ENCODE measurements at places on chromosomes 6 and 20.
A peak's percentile ranks its signal among the peaks of the same experiment; 100 is the strongest.

DNA sequence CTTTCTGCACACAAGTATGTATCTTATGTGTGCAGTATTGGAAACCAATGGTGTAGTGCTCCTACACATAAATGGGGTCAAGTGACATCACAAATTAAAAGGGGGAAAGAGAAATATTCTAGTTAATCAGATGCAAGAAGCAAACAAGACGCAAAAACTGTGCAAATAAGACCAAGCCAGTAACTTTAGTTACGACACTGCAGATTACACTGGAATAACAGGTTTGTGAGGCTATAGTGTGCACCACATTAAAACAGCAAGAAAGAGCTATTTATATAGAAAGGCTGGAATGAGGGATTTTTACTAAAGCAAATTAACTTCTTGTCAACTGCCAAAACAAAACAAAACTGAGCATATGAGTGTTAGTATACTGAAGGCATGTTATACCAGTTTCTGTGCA lies 45.8 kb downstream of the NR2E1 start:
- H3K36me3 ChIP-seq, result peaks cover 57% of the 10 kb centered on the region
- DNase-seq, result no peak
- H3K4me3 ChIP-seq, result no peak overlapping the region
- no peak overlapping the region for H3K27ac ChIP-seq
- no peaks in the 10 kb centered on the region for H3K27me3 ChIP-seq

GRCh38 chr6:107653861-107654394 lies 164.0 kb downstream of the SOBP start:
- no peaks in the 10 kb centered on the region for H3K27me3 ChIP-seq
- H3K4me1 ChIP-seq, result no peaks in the 10 kb centered on the region
- no peak for DNase-seq
- no peak overlapping the region for H3K27ac ChIP-seq

GRCh38 chr6:71745525-71745924 lies 140.8 kb upstream of the RIMS1 start:
- H3K4me3 ChIP-seq, result no peak overlapping the region
- no peak for DNase-seq
- H3K4me1 ChIP-seq, result no peaks in the 10 kb centered on the region

DNA sequence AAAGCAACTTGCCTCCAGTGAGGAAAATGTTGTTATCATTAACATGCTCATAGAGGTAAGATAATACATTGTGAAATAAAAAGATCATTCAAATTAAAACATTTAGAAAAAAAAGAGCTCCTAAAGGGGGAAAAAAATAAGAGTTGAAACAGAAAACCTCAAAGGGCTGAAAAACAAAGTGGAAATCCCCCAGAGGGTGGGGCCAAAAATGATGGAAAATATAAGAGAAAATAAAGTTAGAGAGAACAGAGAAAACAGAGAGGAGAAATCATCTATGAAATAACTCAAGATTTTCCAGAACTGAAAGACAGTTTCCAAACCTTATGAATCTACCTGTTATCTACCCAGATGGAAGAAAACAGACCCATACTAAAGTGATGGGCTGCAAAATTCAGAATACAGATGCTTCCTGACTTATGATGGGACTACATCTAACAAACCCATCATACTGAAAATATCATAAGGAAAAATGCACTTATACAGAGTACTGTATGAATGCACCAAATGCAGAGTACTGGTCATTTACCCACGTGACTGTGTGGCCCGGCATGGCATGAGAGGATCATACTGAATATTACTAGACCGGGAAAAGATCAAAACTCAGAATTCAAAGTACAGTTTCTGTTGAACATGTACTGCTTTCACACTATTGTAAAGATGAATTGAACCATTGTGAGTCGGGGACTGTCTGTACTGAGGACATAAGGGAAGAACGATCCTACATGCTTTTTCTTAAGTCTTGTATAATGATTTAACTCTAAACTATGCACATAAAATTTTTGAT lies 4.0 kb downstream of the ZBTB24 start:
- H3K27me3 ChIP-seq, result no peaks in the 10 kb centered on the region
- H3K36me3 ChIP-seq, result peaks cover 69% of the 10 kb centered on the region
- H3K4me1 ChIP-seq, result peaks cover 66% of the 10 kb centered on the region
- H3K4me3 ChIP-seq, result peak overlapping the region; percentile 48

DNA sequence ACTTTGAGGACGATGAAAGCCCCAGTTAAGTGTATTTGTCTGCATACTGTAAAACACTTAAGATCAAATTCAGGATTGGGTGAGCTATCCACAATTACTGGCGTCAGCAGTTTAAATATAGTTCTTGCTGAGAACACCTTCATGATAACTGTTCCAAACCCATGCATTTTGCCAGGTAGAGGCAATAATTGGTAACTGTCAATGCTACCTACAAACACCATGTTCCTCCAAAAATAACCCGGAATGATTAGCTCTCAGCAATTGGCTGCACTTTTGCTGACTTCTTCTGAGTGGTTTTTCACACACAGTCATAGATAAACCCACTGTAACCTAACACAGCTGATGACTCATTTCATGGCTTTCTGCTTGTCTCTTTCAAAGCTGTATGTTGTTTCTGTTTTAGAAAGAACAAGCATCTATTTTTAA lies 1358.6 kb upstream of the GJE1 start:
- DNase-seq, result no peak
- H3K27me3 ChIP-seq, result no peaks in the 10 kb centered on the region
- no peaks in the 10 kb centered on the region for H3K36me3 ChIP-seq
- no peak overlapping the region for H3K27ac ChIP-seq
- H3K4me3 ChIP-seq, result no peak overlapping the region

DNA sequence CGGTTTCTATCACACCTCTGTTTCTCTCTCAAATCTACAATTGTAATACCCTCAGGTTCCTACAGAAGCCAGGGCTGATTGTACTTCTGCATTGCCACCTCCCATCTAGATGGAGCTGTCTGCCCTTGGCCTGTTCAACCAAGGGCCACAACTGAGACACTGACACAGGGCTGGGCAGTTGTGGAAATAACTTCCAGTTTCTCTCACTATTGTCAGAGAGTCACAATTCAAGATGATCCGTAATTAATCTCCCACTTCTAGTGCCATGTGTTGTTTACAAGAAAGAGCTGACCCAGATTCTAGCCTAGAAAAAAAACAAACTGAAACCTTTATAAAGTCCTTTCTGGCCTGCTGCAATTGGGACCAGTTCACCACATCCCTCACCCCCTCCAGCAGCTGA lies 22.2 kb downstream of the RCAN2 start:
- H3K36me3 ChIP-seq, result no peaks in the 10 kb centered on the region
- H3K4me1 ChIP-seq, result no peaks in the 10 kb centered on the region
- DNase-seq, result no peak
- H3K4me3 ChIP-seq, result no peak overlapping the region
- no peak overlapping the region for H3K27ac ChIP-seq
- H3K27me3 ChIP-seq, result peaks cover 3% of the 10 kb centered on the region

DNA sequence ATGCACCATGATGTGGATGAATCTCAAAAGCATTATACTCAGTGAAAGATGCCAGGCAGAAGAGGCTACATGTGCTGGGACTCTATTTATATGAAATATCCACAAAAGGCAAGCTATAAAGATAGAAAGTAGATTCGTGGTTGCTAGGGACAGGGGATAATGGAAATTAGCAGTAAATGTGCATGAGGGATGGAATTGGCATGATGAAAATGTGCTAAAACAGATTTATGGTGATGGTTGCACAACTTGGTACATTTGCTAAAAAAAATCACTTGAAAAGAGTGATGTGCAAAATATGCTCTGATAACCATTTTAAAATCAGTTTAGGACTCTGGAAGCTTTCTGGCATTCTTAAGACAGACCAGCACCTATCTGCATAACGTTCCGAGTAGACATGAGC lies 61.6 kb downstream of the ALDH8A1 start:
- H3K36me3 ChIP-seq, result no peaks in the 10 kb centered on the region
- H3K27me3 ChIP-seq, result peaks cover 26% of the 10 kb centered on the region
- no peak overlapping the region for H3K27ac ChIP-seq
- no peaks in the 10 kb centered on the region for H3K4me1 ChIP-seq
- H3K4me3 ChIP-seq, result no peak overlapping the region

DNA sequence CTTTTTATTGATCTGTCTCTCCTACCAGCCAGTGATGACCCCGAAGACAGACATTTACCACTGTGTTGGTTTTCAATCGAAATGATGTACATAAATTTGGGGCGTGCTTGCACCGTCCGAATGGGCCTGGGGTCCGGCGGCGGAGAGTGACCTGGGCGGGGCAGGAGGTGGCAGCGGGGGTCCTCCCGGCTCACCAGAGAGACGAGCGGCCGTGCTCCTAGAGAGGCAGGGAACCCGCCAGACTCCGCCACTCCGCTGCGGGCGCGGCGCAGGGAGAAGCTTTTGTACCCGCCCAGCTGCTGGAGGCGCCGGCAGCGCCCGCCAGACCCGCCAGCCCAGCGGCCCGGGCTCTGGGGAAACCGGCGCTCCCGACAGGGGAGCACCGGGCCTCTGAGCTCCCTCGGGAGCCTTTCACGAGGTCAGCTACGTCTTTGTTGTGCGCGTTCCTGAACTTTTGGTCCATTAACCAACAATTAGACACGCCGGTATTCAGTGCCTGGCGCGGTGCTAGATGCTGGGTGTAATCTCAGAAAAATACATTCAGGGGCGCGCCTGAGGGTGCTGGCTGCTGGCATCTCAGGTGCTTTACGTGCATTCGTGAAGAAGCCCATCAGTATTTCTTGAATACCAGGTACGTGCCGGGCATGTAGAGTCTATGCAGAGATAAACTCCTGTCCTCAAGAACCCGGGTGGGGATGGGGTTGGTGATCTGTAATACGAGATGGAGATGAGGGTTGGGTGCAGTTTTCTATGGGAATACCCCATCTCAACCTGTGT lies at the start of gene PGBD1:
PGBD1 (plus strand) TSS at position 285 of the 777 bp plus-strand sequence. CDS start 2,242 bp downstream, outside the sequence.
- H3K36me3 ChIP-seq, result peaks cover 34% of the 10 kb centered on the region
- H3K4me1 ChIP-seq, result peaks cover 44% of the 10 kb centered on the region
- H3K27ac ChIP-seq, result peak within 1 kb of the TSS; percentile 62

DNA sequence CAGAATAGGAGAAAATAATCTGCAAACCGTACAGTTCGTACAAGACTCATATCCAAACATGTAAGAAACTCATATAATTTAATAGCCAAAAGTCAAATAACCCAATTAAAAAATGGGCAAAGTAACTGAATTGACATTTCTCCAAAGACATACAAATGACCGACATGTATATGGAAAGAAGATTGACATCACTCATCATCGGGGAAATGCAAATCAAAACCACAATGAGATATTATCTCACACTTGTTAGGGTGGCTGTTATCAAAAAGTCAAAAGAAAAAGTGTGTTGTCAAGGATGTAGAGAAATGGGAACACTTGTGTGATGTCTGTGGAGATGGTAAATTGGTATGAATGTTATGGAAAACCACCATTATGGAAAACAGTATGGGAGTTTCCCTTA lies 70.5 kb upstream of the STXBP5 start:
- no peaks in the 10 kb centered on the region for H3K27me3 ChIP-seq
- H3K4me3 ChIP-seq, result no peak overlapping the region
- no peaks in the 10 kb centered on the region for H3K4me1 ChIP-seq
- H3K36me3 ChIP-seq, result no peaks in the 10 kb centered on the region
- DNase-seq, result no peak
- no peak overlapping the region for H3K27ac ChIP-seq

GRCh38 chr6:168397012-168397411 lies 44.0 kb upstream of the SMOC2 start:
- DNase-seq, result no peak
- H3K27ac ChIP-seq, result no peak overlapping the region
- H3K27me3 ChIP-seq, result no peaks in the 10 kb centered on the region
- no peak overlapping the region for H3K4me3 ChIP-seq
- no peaks in the 10 kb centered on the region for H3K36me3 ChIP-seq

DNA sequence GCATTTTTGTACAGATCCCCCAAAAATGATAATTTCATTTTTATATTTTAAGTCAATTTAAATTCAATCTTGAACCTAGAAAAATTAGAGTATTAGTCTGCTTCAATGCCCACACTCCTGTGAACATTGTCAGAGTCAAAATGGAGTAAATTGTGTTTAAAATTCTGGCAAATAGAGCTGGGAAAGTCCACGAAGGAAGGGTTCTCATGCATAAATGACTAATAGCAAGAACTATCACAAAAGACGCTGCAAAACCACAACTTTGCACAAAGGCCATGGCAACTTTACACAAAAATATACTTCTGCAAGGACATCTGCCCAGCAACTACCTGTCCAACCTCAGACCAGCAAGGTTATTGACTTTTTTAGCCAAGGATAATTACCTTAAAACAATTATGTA lies 203.2 kb upstream of the SMLR1 start:
- H3K4me3 ChIP-seq, result no peak overlapping the region
- H3K36me3 ChIP-seq, result no peaks in the 10 kb centered on the region

GRCh38 chr20:56343861-56344381 lies 14.9 kb upstream of the FAM210B start:
- H3K27me3 ChIP-seq, result no peaks in the 10 kb centered on the region
- no peak overlapping the region for H3K4me3 ChIP-seq
- no peaks in the 10 kb centered on the region for H3K4me1 ChIP-seq

- DNase-seq, result no peak
- H3K36me3 ChIP-seq, result no peaks in the 10 kb centered on the region
- H3K27me3 ChIP-seq, result peaks cover 2% of the 10 kb centered on the region
- no peaks in the 10 kb centered on the region for H3K4me1 ChIP-seq
These were observed 244.3 kb downstream of the PTPRT start for GRCh38 chr20:42945234-42945994.

GRCh38 chr6:123769431-123769830 lies 34.2 kb upstream of the NKAIN2 start:
- no peak overlapping the region for H3K27ac ChIP-seq
- H3K4me1 ChIP-seq, result no peaks in the 10 kb centered on the region
- H3K27me3 ChIP-seq, result no peaks in the 10 kb centered on the region
- DNase-seq, result no peak

GRCh38 chr6:99446076-99446475 lies 21.0 kb upstream of the PNISR start:
- no peaks in the 10 kb centered on the region for H3K4me1 ChIP-seq
- no peaks in the 10 kb centered on the region for H3K27me3 ChIP-seq
- DNase-seq, result no peak
- H3K27ac ChIP-seq, result no peak overlapping the region
- H3K36me3 ChIP-seq, result peaks cover 10% of the 10 kb centered on the region
- H3K4me3 ChIP-seq, result no peak overlapping the region

DNA sequence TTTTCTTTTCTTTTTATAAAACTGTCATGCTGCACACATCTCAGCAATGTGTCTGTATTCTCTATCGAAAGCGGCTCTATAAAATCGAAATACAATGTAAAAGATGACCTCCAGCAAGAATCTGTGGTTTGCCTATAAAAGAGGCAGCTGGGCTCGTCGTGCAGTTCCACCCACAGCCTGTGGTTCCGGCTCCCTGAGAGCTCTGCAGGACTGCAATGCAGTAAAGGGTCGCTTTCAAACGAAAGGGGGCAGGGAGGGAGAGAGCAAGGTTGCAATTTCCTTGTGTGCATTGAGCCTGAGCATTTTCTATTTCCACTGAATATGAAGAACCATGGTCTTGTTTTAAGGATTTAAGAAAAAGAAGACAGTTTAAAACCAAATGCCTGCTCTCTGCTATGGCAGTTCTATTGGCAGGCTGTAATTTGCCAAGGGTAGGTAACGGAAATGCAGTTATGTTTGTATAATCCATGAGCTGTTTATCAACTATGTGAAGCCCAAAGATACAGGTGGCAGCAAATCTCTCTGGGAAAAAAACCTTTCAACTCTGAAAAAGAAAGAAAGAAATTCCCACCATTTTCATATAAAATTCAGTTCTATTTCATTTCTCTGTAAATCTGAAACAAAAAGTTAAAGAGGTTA lies 236.5 kb downstream of the HACE1 start:
- no peaks in the 10 kb centered on the region for H3K36me3 ChIP-seq
- no peaks in the 10 kb centered on the region for H3K27me3 ChIP-seq
- DNase-seq, result peak; percentile 79
- peak overlapping the region; percentile 51 for H3K27ac ChIP-seq
- no peak overlapping the region for H3K4me3 ChIP-seq
- H3K4me1 ChIP-seq, result peaks cover 23% of the 10 kb centered on the region

GRCh38 chr6:134802426-134803058 lies 147.4 kb downstream of the ALDH8A1 start:
- no peak for DNase-seq
- no peak overlapping the region for H3K27ac ChIP-seq
- no peaks in the 10 kb centered on the region for H3K36me3 ChIP-seq
